ENCODE measurements at places on chromosomes 16 and 17. TPM values are rescaled to one million over a fixed set of nuclear protein-coding genes. Genes with fewer than 3 reads are reported as not detected.

The HCRT gene
- total RNA-seq: not detected

The KRTAP1-3 gene
- not detected for total RNA-seq

The SP2 gene
- total RNA-seq: 5.6 TPM

The EPX gene
- not detected for total RNA-seq

The METRNL gene
- 41.6 TPM for total RNA-seq

The IGSF6 gene
- total RNA-seq: 0.33 TPM

The TXNL4B gene
- total RNA-seq: 8.8 TPM

The PLK1 gene
- total RNA-seq: 0.66 TPM

The MAP2K6 gene
- total RNA-seq: 54.9 TPM

The RAMP2 gene
- 29.5 TPM for total RNA-seq

The CIAO2B gene
- total RNA-seq: 77.3 TPM

Data from breast epithelium (tissue), 4 donors.